ENCODE measurements at places on chromosomes 2 and 18.

DNA sequence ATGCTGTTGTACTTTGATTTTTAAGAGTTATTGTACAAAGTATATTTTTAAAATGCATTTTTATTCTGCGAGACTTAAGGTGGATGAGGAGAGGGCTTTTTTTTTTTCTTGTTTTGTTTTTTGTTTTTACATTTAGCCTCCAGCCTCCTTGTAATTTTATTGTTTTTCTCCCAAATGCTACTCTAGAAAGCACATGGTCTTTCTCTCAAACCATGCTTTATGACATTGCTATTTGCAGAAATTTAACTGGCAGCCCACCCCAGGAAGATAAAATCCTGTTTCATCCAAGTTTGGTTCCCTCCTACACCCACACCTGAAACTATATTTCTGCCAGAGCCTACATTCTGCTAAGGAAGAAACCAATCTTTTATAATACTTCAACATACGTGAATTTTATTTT is 184.6 kb downstream of the ARHGAP15 start:
- no peak for DNase-seq

DNA sequence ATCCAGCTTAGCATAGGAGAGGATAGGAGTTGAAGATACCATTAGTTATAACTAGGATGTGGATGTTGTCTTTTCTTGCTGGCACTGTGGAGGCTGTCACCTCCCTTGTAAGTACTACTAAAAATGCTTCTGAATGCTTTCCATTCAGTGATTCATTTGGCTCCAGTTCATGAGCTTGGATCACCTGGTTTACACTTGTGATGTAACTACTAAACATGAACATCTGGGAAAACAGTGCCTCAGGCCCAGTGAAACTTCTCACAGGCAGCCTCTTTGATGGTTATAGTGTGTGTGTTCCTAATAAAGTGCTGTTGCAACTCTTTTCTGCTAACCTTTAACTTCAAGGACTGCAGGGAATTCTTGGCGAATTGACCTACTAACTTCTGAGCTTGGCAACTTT is 13.0 kb upstream of the SLC9A2 start:
- no peak for DNase-seq

DNA sequence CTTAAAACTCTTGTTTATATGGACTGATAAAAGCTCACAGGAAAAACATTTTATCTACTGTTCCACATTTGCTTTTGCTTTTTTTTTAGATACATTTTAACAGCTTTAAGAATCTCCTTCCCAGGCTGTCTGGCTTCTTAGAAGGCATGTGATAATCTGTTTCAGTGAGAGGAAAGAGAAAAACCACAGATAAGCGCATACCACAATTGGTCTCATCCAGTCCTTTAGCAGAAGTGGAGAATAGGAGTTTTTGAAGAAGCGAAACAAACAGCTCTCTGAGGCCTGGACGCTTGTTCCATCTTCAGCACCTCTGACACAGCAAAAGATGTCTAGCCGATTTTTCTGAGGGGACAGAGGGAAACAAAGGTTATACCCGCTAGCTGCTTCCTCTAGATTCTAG is 37.6 kb downstream of the RMC1 start:
- DNase-seq: no peak

GRCh38 chr18:7259475-7259874 is 28.6 kb downstream of the LRRC30 start:
- no peak for DNase-seq

DNA sequence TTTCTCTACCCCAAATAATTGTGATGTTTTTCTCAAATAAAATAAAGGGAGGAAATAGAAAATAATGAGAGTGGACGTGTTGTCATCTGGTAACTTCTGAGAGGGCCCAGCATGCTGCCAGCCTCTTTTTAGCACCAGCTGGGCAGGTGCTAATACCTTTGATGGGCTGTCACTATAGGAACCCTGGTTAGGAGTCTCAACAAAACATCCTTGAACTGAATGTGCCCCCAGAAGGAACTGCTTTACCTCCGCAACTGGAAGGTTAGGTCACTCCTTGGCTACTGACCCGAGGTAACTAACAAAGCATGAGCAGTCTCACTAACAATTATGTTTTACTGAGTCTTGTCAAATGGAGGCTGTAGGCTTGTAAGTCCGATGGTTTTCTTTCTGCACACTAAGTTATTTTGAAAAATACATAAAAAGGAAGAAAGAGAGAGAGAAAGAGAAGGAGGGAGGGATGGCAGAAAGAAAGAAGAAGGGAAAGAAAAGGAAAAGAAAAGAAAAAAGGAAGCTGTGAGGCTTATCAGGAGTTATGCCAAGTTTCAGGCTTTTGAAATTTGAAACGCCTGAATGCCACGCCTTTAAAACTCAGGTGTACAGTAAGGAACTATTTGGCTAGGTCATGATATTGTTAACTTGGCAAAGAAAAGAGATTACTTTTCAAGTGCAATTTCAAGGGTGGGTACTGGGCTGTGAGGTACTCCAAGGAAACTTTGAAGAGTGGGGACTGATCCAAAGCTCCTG is 91.0 kb downstream of the TGIF1 start:
- no peak for DNase-seq

DNA sequence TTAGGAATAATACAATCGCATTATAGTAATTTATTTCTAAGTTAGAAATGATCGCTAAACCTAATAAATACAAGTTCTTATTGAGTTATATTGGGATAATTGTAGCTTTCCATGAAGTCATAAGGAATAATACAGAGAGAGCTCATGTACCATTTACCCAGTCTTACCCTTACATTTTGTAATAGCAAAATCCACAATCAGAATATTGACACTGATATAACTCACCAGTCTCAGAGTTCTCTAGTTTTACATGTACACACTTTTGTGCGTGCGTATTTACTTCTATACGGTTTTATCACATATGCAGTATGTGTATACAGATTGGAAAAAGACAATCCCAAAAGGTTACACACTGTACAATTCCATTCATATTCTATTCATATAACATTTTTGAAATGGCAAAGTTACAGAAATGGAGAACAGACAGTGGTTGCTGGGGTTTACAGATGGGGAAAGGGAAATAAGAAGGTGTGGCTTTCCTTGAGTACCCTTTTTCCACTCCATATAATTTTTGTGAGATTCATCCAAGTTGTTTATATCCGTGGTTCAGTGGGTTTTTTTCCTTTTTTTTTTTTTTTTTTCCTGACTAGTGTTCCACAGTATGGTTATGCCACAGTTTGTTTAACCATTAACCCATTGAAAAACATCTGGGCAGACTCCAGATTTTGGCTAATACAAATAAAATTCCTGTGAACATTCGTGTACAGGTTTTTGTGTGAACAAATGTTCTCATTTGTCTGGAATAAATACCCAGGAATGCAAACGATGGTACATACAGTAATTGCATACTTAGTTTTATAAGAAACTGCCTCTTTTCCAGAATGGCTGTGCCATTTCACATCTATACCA is 117.2 kb downstream of the HNMT start:
- DNase-seq: no peak

- DNase-seq: no peak
Measured at GRCh38 chr2:17644997-17645720, 104.7 kb downstream of the VSNL1 start.

- no peak for DNase-seq
Measured at GRCh38 chr2:89851583-89851905, 1160.1 kb downstream of the RPIA start.

GRCh38 chr2:148132412-148132811 is 111.5 kb downstream of the MBD5 start:
- no peak for DNase-seq

GRCh38 chr18:58337686-58338085 is 291.2 kb downstream of the ALPK2 start:
- DNase-seq: no peak

DNA sequence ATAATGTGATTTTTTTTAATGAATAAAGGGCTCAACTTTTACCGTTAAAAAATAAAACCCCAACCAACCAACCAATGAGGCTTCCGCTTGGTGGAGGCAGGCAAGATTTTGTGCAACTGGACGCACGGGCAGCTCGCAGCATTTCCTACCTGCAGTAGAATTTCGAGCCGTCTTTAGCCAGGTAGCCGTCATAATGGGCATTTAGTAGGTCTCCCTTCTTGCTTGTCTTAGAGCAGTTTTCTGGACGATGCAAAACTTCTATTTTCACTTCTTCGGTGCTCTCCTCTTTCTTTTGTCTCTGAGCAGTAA is 316 bp downstream of the FKBP7 start:
- DNase-seq: no peak

Measured in activated CD4-positive, CD25-positive, alpha-beta regulatory T cell treated with anti-CD3 and anti-CD28 coated beads, Interleukin-2, amount 50 U/mL, for 72 hours (primary cell).